ENCODE measurements at places on chromosomes 13 and 19.

DNA sequence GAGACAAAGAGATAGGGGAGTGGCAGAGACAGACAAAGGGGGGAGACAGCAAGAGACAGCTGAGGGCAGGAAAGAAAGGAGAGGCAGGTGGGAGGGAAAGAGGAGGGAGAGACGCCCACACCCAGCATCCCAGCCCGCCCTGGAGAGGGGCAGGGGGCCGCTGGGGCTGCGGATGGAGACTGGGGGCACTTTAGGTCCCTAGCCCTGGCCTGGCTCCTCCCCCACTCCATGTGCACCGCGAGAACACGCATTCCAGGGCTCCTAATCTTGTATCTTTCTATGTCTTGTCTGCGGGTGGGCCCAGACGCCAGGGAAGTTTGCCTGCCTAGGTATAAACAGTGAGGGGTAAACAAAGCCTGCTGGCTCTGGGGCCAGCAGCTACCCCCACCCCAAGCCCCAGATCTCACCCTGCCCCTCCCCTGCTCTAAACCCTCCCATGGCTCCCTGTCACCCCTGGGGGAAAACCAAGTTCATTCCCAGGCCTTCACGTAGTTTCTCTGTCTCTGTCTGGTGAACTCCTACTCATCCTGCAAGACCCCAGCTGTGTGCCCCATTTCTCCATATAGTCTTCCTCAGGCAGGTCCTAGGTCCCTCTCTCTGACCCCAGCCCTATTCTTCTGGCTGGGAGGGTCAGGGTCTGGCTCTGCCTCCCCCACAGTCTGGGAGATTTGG is 5.7 kb downstream of the TLE5 start:
- DNase-seq = no peak

DNA sequence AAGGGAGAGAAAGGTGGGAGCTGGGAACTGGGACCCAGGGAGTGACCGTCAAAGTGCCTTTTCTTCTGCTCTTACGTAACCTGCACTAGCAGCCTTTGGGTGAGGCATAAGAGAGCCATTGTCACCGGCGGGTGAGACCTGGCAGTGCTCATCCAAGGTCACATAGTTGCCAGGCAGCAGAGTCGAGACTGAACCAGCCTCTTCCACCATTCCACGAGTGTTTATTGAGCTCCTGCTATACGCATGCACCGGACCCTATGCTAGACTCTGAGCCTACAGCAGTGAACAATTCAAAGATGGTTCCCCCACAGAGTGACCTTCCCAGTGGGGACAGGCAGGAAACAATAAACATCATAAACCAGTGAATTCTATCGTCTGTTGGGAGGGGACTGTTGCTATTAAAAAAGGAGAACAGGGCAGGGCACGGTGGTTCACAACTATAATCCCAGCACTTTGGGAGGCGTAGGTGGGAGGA is 18.6 kb upstream of the STRN4 start:
- no peak for DNase-seq

DNA sequence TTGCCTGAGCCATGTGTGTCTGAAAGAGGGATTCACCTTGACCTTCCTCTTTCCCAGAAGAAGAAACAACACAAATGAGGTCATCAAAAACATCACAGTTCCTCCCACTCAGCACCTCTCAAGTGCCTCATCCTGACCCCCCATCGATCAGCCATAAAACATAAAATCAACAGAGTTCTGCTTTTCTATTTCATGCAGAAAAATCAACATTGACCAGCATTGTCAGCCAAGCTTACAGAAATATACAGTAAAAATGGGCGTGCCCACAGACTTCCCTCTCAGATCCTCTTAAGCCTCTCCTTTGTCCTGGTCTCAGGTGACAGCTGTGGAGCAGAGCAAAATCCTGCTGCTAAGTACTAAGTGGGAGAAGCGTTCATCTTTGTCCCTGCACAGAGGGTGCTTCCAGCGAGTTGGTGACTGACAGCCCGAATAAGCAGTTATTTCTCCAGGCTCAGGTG is 213.3 kb downstream of the OLFM4 start:
- DNase-seq = no peak

DNA sequence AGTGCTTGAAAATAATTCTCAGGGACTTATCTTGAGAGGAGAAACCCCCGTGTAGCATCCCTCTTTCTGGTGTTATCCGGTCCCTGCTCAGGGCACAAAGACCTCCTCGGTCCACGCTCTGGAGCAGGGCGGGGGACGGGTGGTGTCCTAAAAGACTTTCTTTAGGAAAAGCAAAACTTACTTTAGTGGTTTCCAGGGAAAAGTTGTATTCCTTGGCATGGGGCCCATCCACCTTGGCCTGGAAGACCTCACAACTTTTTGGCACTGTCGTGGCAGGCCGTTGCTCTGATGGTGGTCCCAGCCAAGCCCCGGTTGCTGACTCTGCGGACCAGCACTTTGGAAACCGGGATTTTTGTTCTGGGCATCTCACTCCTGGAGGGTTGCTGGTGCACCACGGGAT is 2.7 kb downstream of the AMER2 start:
- no peak for DNase-seq

DNA sequence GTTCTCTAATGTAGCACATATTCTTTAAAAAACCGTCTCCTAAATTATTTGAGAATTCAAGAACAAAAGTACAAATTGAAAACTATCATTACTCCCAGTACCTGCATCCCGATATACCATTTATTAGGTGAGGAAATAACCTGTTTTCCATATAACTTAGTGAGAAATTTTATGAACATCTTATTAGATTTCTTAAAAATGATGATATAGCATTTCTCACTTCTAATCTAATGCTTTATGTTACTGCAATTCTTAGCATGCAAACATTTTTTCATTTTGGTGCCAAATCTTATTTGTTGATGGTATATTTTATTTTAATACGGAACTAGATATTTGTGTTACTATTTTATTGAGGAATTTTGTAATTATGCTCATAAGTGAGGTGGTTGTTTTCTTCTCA is 1321.3 kb upstream of the SLC10A2 start:
- no peak for DNase-seq

- peak; percentile 59 for DNase-seq
Observed at GRCh38 chr19:40398417-40399131, 8.6 kb upstream of the HIPK4 start.

DNA sequence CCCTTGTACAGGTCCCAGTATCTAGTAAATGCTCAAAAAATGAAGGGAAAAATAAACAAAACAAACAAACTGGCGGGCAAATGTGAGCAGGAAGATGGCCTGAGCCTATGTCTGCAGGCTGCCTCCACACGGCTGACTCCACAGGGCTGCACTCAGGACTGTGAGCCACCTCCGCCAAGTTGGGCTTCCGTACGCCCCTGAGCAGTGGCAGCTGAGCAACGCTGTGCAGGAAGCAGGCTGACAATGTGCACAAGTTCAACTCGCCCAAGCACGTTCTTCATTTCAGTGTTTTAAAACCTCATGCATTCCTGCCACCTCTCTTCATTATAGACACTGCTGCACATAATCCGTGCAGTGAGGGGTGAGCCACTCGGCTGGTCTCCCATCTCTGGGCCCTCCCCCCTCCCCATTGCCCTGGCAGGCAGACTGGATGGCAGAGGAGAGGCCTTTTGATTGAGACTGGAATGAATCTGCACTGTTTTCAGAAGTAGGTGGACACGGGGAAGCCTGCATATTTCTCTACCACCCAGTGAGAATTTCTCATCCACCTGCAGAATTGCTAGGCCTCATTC is 915.3 kb downstream of the UQCRFS1 start:
- peak; percentile 62 for DNase-seq

- DNase-seq = no peak
Observed at GRCh38 chr13:20442375-20442774, 83.3 kb downstream of the CRYL1 start.

- DNase-seq = peak; percentile 83
Observed at GRCh38 chr19:35882114-35882832, 13.9 kb downstream of the APLP1 start.

DNA sequence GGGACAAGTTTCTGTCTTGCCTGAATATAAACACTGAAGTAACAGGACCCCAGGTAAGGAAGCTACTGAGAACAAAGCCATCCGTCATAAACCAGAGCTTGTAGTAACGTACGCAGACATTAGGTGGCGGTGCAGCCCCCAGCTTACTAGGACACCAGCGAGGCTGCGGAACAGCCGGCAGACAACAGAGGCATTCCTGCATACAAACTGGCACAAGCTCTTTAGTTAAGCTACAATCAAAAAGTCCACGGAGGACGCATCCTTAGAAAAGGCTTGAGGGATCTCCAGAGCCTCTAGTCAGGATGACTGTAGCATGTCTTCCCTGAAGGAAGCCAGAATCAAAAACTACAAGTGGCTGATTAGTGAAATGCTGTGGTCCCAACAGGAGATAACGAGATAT is 26.2 kb downstream of the ZNF160 start:
- DNase-seq = peak; percentile 62

DNA sequence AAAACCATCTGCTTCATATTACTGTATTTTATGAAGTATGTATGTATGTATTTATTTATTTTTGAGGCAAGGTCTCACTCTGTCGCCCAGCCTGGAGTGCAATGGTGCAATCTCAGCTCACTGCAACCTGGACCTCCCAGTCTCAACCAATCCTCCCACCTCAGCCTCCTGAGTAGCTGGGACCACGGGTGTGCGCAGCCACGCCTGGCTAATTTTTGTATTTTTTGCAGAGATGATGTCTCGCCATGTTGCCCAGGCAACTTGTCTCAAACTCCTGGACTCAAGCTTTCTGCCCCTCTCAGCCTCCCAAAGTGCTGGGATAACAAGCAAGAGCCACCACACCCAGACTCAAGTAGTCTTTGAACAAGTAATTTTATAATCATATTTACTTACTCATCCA is 5.5 kb downstream of the KATNAL1 start:
- DNase-seq = no peak

DNA sequence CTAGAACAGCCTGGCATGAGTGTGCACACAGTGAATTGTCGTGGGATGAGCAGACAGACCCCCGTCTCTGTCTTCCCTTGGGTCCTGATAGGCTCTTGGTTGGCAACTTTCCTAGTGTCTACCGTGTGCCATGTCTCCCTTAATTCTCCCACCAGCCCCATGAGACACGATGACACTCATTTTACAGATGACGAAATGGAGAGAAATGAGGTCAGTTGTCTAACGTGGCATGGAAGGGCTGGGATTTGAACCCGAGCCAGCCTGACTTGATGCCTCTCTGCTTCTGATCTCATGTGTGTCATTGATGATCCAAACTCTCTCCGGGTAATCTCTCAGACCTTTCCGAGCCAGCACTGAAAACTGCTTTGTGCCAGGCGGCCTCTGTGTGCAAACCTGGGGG is 8.4 kb upstream of the KLK14 start:
- no peak for DNase-seq

- DNase-seq = no peak
Observed at GRCh38 chr13:113747291-113747833, 11.7 kb upstream of the TMEM255B start.

DNA sequence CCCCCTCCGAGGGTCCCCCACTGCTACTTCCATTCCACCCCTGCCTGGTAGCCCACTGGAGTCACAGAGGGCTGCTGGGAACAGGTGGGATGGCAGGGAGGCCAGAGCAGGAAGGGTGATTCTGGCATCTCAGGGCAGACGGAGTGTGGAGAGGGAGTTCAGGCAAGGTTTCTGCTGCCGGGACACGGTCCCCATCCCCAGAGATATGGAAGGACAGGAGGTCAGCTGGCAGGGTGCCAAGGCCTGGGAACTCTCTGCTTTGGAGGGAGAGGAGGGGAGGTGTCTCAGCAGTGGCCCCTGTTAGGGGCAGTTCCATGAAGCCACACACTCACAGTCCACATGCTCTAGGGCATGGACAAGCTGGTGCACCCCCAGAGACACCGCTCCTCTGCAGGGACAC is 68.1 kb downstream of the CHST8 start:
- no peak for DNase-seq

- DNase-seq = no peak
Observed at GRCh38 chr19:44782729-44783128, 5.0 kb downstream of the CBLC start.

DNA sequence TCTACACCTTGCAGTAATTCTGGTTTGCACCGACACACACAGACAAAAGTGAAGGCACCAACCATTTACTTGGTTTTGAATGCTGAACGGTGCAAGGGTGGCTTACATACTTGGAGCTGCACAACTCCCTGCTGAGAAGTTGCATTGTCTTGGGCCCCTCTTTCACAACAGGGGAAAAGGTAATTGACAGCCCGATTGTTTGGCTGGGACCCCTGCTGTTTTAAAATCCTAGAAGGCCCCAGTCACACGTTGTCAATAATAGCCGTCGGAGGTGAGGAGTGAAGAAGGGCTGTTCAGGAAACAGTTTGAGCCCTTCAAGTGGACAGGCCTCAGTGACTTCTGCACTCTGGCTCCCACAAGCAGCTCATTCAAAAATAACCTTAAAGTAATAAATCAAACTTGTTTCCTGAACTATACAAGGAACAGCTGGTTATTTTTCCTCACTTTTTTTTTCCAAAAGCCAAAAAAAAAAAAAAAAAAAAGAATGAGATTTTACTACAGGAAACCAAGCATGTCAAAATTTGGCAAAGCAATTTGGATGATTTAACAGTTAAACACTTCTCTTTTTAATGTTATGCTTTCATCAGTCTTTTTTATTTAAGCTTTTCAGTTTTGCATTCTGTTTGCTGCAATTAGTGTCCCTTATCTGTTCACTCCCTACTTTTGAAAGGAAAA is 19.0 kb upstream of the SPRY2 start:
- peak; percentile 10 for DNase-seq

DNA sequence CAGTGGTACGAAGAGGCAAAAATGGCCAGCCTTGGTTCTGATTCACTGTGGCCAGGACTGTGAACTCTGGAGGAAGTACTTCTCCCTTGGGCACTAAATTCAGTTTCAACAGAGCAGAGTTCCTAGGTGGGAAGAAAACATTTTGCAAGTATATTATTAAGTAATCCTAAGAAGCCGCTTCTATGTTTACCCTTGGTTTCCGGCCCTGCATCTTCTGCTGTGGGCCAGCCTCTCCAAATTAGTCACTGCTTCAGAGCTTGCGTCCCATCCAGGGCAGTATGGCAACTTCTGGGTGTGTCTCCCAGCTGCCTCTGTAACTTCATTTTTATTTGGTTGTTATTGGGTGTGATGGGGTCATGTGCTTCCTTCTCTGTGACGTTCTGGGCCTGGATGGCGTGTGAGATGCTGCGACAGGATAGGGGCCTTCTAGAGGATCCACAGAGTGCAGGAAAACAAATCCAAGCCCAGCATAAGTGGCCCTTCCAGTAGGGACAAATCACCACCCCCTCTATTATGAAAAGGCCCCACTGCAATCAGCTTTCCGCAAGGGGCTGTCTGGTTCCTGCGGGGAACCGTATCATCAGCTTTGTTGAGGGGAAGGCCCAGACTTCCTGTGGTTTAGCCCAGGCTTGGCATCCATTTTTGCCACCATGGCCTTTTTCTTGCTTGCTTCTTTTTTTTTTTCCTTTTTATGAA is 55.1 kb upstream of the C1QTNF9 start:
- DNase-seq = no peak

DNA sequence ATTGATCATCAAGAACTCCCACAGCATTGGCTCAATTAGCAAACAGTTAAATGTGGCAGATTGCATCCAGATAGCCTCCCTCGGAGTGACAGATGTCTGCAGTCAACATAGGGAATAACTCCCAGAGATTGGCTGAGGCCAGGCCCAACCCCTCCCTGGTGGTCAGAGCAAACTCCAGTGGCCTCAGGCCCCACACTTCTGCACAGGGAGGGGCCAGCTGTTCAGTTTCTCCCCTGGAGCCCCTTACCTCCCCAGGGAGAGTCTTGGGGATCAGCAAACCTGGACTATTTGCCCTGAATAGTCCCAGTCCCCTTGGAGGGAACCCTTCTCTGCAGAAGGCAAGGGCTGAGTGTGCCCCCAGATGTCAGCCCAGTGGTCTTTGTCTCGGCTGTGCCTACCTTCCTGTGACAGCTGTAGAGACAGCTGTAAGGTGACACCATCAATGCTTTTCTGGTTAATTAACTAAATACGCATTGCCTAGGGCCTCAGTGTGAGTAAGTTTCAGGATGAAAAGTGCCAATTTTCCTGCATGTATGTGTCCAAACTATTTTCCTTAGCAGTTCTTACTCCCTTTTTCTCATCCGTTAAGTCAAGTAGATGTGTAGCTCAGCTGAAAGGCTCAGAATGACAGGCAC is 102.7 kb upstream of the UQCRFS1 start:
- DNase-seq = no peak

Data from astrocyte of the hippocampus (primary cell).